ENCODE measurements at places on chromosomes 16 and 17. TPM values are rescaled to one million over a fixed set of nuclear protein-coding genes. Genes with fewer than 3 reads are reported as not detected.

Gene ST6GALNAC1
- total RNA-seq = 7.0 TPM

Gene NTN1
- 9.1 TPM for total RNA-seq

Gene RASL10B
- 0.94 TPM for total RNA-seq

GRCh38 chr17:78081551-78081950 lies 47.0 kb downstream of the TMC6 start:
- H3K27me3 ChIP-seq = no peaks in the 10 kb centered on the region
- DNase-seq = no peak
- H3K36me3 ChIP-seq = peaks cover 18% of the 10 kb centered on the region
- H3K4me1 ChIP-seq = no peaks in the 10 kb centered on the region

GRCh38 chr16:83772806-83773205 lies 35.0 kb upstream of the HSBP1 start:
- no peak for DNase-seq
- no peak overlapping the region for H3K4me3 ChIP-seq
- H3K27me3 ChIP-seq = no peaks in the 10 kb centered on the region
- H3K4me1 ChIP-seq = peaks cover 20% of the 10 kb centered on the region

Gene LDHD
- 20.5 TPM for total RNA-seq

Gene PMP22
- total RNA-seq = 97.6 TPM

GRCh38 chr17:48692049-48692448 lies 30.3 kb downstream of the PRAC1 start:
- DNase-seq = no peak
- H3K27me3 ChIP-seq = peaks cover 5% of the 10 kb centered on the region
- no peak overlapping the region for H3K4me3 ChIP-seq
- H3K36me3 ChIP-seq = no peaks in the 10 kb centered on the region
- H3K4me1 ChIP-seq = no peaks in the 10 kb centered on the region

- H3K4me1 ChIP-seq = peaks cover 14% of the 10 kb centered on the region
- H3K36me3 ChIP-seq = no peaks in the 10 kb centered on the region
- H3K27ac ChIP-seq = peak overlapping the region; percentile 80
- DNase-seq = peak; percentile 80
- H3K4me3 ChIP-seq = no peak overlapping the region
Measured at GRCh38 chr17:67491009-67491680, 114.1 kb downstream of the PITPNC1 start.

DNA sequence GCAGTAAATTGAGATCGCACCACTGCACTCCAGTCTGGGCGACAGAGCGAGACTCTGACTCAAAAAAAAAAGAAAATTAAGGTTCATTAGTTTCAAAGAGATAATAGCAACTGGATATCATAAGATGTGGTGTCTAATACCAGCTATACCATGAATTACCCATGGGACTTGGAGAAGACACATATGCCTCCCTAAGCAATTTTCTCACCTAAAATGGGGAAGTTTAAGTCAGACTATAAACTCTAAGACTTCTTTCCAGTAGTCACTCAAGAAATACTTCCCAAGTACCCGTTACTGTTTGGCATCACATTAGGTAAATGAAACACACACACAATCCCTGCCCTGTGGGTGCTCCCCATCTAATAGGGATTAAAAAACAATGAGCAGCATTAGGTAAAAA lies 22.6 kb downstream of the SMURF2 start:
- H3K4me3 ChIP-seq = no peak overlapping the region
- no peaks in the 10 kb centered on the region for H3K27me3 ChIP-seq
- no peak for DNase-seq
- H3K4me1 ChIP-seq = peaks cover 9% of the 10 kb centered on the region

Gene PPP1R1B
- total RNA-seq = not detected

All from thyroid gland (tissue), 4 donors.